ENCODE measurements at places on chromosomes 6 and 20. TPM values are rescaled to one million over a fixed set of nuclear protein-coding genes. Genes with fewer than 3 reads are reported as not detected.

DNA sequence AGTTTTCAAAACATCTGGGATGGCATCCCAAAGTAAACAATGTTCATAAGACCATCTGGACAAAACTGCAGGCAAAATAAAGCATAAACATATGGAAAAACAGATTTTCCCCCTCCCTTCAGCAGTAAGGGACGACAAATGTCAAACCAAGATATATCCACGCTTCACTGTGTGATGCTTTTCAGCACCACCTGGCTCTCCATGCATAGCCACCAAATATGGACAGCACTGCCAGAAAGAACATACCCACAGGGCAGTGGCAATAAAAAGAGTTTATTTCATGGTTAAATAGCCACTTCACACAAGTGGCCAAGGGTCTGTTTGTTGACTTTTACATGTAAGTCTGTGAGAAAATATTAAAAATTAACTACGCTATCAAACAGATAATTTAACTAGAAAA is 23.1 kb downstream of the USP45 start:
- DNase-seq, result no peak

- DNase-seq, result no peak
These were observed 125.2 kb downstream of the PACRG start for GRCh38 chr6:162852840-162853577.

DNA sequence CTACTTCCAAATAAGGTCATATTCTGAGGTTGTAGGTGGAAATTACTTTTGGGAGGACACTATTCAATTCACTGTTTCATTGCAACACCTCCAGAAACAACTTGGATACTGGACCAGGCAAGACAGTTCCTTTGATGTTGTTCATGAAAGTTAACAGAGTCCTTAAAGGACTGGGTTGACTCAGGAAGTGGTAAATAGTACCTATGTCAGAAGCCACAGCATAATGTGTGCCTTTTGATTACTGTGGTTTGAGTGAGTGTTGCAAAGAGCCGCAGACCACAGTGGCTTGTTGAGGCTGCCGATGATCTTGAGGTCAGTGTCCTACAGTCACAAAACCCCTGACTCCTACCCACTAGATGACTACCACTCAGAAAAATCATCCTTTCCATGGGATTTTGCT is 10.9 kb downstream of the IL20RA start:
- no peak for DNase-seq

EMILIN3 gene
- total RNA-seq, result 6.6 TPM

Measured in Right ventricle myocardium inferior (tissue), 1 donor.